ENCODE measurements at places on chromosomes 3 and 15. TPM values are rescaled to one million over a fixed set of nuclear protein-coding genes. Genes with fewer than 3 reads are reported as not detected.

DNA sequence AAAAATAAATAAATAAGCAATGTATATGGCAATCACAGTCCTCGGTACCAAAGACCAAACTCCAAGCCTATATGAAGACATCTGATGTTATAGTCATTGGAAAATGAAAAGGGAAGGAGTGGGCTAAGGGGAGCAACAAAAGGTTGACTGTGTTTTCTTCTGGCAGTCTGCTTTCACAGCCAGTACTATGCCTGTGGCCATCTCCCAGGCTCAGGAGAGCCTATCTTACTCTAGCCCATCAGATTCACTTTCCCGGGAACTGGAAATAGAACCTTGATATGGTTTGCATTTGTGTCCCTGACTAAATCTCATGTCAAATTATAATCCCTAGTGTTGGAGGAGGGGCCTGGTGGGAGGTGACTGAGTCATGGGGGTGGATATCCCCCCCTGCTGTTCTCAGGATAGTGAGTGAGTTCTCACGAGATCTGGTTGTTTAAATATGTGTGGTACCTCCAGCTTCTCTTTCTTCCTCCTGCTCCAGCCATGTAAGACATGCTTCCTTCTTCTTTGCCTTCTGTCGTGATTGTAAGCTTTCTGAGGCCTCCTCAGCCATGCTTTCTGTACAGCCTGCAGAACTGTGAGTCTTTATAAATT, 105.3 kb downstream of the PLCH1 start:
- DNase-seq = no peak
- no peak overlapping the region for H3K4me3 ChIP-seq

DNA sequence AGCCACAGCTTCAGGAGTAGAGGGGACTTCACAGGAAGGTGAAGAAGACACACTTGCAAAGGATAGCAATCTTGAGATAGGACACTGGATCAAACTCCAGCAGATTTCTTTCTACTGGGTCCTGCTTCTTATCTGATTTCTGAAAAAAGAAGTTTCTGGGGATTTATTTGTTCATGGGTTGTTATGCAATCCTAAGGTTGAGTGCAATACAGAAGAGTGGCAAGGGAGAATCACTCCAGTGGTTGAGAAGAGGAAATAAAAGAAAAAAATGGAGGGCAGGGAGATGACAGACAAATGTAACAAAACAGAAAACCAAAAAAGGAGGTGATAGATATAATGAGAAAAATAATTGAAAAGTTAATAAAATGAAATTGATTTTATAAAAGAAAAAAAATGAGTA, 858.3 kb downstream of the TUSC7 start:
- H3K4me3 ChIP-seq = no peak overlapping the region
- no peaks in the 10 kb centered on the region for H3K36me3 ChIP-seq
- no peaks in the 10 kb centered on the region for H3K27me3 ChIP-seq
- H3K27ac ChIP-seq = no peak overlapping the region

The PLSCR2 gene
- not detected for total RNA-seq

- no peak overlapping the region for H3K4me3 ChIP-seq
- DNase-seq = no peak
- H3K27ac ChIP-seq = no peak overlapping the region
These were observed 8.9 kb downstream of the PARP14 start for GRCh38 chr3:122689587-122689986.

DNA sequence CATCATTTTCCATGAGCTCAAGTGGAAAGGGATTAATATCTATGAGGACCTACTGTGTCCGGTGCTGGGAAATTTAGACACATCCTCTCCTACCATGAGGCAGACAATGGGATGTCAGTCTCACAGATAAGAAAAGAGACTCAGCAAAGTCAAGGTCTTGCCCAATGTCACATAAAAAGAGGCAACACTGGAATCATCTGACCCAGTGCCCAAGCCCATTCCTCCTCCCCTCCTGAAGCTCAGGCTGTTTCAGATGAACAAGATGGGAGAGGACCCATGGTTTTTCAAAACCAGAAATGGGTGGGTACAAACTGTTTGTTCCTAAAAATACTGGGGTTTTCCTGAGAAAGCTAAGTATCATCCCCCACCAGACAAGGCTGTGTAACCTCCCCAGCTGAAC, 22.2 kb downstream of the POC1A start:
- H3K4me3 ChIP-seq = no peak overlapping the region
- no peak for DNase-seq
- H3K27ac ChIP-seq = no peak overlapping the region

DNA sequence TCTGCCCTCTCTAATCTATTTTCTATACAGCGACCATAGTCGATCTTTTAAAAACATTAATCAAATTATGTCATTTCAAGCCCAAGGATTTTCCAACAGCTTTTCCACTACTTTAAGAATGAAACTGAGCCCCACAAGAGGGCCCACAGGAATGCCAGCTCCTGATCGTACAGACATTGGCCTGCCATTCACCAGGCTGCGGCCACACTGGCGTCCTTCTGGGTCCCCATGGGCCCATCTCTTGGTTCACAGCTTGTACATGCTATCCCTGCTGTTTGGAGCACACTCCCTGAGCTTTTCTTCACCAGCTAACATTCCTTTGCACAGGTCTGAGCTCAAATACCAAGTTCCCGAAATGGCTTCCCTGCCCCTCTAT, 149.6 kb downstream of the MYLK start:
- H3K27me3 ChIP-seq = no peaks in the 10 kb centered on the region
- H3K4me1 ChIP-seq = no peaks in the 10 kb centered on the region
- no peak overlapping the region for H3K27ac ChIP-seq
- DNase-seq = no peak
- H3K4me3 ChIP-seq = no peak overlapping the region

The SPATA12 gene
- 0.19 TPM for total RNA-seq

DNA sequence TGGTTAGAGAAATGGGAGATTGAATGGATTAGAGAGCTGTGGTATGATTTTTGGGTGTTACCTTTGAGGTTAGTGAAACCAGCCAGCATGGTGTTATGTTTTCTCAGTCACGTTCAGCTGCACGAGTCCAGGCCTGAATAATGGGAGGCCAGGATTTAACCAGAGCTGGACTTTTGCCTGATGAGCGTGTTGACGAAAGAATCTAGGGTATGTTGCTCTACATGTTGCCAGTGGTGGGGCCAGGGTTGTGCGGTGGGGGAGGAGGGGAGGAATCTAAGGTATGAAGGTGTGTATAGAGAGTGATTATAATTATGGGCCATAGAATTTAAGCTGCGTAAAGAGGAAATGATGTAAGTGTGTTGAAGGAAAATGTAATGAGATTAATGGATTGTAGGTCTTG, 22.8 kb downstream of the MINDY2 start:
- no peak overlapping the region for H3K27ac ChIP-seq
- DNase-seq = no peak
- no peaks in the 10 kb centered on the region for H3K27me3 ChIP-seq
- no peaks in the 10 kb centered on the region for H3K36me3 ChIP-seq
- no peak overlapping the region for H3K4me3 ChIP-seq

All from H1 (cell line).